ENCODE measurements at places on chromosomes 13 and 19.
A peak's percentile ranks its signal among the peaks of the same experiment; 100 is the strongest.

- DNase-seq: no peak
Observed at GRCh38 chr13:41017159-41017558, 2.0 kb downstream of the ELF1 start.

GRCh38 chr19:40807147-40808020, 8.4 kb downstream of the EGLN2 start:
- DNase-seq: no peak

DNA sequence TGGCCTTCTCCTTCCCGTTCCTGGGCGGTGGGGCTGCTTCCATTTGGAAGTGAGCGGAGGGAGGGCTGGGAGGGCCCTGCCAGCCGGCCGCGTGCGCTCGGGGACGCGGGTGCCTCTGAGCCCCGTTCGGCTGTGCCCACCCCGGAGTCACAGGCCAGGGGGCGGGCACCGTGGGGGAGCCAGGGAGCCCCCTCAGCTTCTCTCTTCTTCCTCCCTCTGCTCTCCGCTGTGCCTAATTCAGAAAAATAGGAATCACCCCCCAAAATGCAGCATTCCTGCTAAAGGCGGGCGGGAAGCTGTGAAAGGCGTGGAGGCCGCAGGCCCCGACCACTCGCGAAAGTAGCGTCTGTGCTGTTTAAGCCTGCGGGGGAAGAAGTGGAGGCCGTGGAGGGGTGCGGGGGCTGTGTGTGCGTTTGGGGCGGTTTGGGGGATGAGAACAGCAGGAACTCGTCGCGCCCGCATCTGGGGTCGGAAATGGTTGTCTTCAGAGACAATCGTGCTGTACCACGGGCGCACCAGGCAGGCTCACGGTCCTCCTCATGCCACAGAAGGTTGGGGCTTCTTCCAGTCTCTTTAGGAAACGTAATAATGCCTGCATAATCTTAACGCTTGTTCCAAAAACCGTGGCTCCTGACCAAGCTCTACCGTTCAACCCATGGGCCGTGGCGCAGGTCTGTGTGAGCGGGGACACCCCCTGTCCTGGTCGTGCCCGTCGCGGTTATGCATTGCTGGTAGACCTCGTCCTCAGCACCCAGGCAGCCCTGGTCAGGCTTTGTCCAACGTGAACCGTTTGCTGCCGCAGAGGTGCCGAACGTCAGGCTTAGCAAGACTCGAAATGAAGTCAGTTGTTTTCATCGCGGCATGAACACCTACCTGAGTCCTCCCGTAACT, 110.4 kb upstream of the SOX1 start:
- no peak for DNase-seq

GRCh38 chr13:41311406-41312175, 524 bp downstream of the NAA16 start:
- no peak for DNase-seq

- no peak for DNase-seq
Observed at GRCh38 chr19:39934584-39935363, at the start of gene FCGBP. Gene FCGBP (minus strand): TSS chr19:39934634.

DNA sequence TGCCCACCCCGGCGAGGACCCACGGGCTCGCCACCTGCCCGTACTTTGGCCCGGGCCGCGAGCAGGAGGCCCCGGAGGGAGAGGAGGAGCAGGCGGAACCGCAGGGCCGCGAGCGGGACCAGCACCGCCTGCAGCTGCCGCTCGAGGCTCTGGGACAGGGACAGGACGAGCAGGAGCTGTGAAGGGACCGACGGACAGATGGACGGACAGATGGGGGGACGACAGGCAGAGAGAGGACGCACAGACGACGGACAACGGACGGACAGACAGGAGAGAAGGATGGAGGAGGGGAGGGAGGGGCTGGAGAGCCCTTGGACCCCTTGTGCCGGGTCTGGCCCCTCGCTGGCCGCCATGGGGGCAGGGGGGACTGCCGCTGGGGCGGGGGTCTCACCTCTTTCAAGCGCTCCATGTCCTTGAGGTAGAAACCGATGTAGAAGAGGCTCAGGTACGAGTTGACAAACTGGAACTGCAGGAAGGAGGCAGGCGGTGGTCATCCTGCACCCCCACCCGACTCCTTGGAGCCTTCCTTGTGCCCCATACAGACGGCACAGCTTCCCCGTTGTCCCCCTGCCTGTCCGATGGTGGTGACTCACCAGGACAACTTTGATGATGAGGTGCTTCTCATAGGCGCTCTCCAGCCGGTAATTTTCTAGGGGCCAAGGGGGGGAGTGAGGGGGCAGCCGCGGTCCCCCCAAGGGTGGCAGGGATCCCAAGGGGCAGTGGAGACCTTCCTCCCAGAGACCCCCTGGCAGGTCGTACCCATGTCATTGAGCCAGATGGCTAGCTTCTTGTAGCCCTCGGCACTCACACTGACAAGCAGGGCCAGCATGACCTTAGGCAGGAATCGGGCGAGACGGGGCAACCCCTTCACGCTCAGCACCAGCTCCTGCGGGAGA, 5.0 kb downstream of the ANO8 start:
- no peak for DNase-seq

DNA sequence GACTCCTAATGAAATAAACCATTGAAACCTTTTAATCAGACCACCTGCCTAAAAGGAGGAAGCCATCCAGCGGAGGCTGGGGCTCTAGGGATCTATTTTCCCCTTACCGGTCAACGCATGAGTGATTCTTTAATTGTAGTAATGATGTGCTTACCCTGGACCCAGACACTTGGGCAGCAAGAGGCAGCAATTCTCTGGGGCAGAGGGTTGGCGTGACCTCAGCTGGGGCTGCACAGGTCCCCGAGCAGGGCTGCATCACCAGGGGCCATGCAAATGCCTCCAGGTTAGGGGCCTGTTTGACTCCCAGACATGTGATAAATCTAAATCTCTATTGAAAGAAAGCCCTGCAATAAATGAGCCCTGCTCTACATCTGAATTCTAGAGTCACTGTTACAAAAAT, 194.2 kb upstream of the TSHZ3 start:
- no peak for DNase-seq

GRCh38 chr13:112887151-112887550, 81.9 kb upstream of the MCF2L start:
- DNase-seq: peak; percentile 79

DNA sequence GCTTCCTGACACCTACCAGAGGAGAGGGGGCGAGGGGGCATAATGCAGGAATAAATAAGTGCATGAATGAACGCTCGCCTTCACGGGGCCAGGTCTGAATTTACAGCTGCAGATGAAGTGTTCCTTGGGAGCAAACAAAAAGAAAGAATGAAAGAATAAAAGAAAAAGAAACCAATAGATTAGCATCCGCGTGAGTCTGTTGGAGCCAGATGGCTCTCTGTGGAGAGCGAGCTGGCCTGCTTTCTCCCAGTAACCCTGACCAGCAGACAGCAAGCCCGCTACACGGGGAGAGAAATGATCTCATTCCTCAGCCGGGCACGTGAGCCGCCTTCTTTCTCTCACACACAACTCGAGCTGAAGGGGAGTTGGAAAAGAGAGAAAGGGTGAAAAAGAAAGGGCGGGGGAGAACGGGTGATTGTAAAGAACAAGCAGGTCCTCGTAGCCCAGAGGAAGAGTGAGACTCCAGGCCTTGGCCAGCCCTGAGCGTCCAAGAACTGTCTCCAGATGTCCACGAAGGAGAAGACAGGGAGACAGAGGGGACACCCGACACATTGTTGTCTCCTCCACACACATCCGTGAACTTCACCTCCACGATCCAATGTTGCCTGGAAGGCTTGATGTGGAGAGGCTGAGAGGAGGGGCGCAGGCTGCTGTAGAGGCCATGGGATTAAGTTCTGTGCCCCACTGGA, 81.4 kb downstream of the RNASEH2B start:
- DNase-seq: peak; percentile 86

- peak; percentile 10 for DNase-seq
Observed at GRCh38 chr13:30129411-30129810, 177.9 kb downstream of the KATNAL1 start.

GRCh38 chr19:3196064-3196932, 10.6 kb downstream of the NCLN start:
- DNase-seq: no peak

GRCh38 chr13:48797127-48797526, 143.4 kb downstream of the CYSLTR2 start:
- DNase-seq: no peak

- no peak for DNase-seq
Observed at GRCh38 chr13:113298043-113298945, 1.3 kb downstream of the LAMP1 start.

DNA sequence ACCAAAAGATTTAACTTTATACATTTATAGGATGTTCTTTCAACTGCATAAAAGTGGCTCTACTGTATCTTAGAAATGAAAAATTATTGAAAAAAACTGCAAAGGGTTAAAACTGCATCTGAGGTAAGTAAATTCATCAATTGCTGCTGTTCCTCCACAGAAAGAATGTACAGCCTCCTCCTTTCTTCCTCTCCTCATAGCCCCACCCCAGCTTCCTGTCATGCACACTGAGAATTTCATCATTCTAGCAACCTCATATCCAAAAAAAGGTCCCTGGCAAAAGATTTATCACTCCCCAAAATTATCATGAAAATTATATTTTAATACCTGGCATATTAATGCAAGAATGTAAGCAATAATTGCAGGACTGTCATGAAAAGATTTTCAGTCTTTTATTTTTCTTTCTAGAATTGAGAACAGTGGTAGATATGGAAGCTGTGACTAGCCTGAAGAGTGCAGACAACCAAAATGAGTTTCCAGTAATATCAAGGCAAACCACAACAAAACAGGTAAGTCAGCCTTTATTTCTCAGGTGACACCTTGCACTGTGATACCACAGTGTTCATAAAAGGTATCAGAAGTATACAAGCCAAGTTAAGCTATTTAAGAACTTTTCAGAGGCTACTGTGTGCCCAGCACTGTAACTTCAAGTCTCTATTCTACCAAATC, 110.8 kb downstream of the SUCLA2 start:
- no peak for DNase-seq

GRCh38 chr19:47506459-47506858, 8.4 kb downstream of the NAPA start:
- DNase-seq: no peak

DNA sequence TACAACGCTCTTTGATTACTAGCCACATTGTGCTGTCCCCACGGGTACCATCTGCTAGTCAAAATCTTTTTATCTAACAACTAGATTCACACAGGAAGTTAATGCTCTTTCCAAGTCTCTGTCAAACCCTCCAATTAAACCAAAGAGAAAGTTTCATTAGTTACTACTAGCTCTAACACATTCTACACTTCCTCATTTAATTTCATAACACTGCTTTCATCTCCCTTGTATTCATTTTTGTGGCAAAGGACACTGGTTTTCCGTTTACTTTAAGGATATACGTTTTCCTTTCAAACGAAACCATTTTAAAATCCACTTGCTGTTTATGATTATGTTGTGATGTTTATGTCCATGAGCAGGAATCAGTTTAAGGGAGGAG, 5.3 kb downstream of the DYRK1B start:
- no peak for DNase-seq

DNA sequence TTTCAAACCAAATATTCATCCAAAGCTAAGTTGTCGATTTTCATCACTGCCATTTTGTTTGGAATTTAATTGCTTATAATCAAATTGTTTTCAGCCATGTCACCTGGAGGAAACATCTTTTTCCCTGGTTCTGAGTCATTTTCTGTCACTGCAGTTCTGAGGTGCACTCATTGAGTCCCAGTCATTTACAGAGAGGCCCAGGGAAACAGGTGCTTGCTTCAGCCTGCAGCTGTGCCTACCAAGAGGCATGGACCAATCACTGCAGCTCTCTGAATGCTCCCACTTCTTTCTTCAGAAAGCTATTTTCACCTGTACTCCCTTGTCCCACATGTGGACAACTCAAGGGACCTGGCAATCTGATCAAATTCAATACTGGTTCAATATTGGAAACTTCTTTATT, 308.1 kb downstream of the COG6 start:
- DNase-seq: no peak

- peak; percentile 80 for DNase-seq
Observed at GRCh38 chr13:114100446-114101357, 31.7 kb downstream of the RASA3 start.

- DNase-seq: no peak
Observed at GRCh38 chr13:37729876-37730275, 131.3 kb upstream of the POSTN start.

DNA sequence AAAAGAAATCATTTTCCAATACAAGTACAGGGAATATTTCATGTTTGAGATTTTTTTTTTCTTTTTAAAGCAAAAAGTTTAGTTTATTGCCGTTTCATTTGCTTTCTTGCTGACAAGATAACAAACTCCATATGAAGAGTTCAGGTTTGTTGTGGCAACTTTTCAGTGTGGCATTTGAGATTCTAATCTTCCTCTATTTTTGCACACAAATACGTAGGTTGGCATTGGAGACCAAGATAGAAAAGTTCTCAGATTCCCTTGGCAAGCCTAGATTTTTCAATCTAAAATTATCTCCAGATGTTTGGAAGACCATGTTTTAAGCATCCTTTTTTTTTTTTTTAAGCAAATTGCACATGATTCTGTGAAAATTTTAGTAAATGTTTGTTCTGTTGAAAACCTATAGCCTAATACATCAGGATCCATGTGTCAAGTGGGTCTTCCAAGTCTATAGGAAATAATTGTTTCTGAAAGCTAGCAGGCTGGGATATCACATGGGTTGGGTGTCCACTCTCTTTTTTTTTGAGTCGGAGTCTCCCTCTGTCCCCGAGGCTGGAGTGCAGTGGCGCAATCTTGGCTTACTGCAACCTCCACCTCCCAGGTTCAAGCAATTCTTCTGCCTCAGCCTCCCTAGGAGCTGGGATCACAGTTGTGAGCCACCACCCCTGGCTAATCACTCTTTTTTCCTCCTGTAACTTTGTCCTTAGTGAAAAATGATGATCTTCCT, 2.6 kb downstream of the GARRE1 start:
- no peak for DNase-seq

DNA sequence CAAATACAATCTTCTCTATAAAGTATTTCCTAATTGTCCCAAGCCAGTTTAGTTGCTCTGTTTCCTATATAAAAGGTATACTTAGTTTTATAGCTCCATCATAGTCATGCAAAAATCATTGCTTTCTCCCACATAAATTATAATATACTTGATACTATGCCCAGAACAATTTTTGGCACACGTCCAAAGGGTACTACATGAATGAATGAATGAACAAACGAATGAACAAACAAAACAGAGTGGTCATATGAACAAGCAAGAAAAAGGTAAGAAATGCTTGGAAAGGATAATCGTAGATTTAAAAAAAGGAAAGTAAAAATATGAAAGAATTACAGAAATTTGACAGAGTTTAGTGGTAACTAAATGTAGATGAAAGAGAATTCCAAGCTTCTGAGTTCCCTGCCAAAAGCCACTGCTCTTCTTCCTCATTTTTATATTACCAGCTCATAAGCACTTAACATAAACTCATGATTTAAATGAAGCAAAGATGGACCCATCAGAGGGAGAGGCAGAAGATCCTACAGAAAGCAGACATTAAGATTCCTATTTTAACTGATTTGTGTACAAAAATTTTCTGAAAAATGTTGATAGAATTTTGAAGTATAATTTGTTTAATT, 123.2 kb downstream of the ENOX1 start:
- DNase-seq: no peak

- no peak for DNase-seq
Observed at GRCh38 chr19:28633319-28634018, 579.5 kb downstream of the UQCRFS1 start.

DNA sequence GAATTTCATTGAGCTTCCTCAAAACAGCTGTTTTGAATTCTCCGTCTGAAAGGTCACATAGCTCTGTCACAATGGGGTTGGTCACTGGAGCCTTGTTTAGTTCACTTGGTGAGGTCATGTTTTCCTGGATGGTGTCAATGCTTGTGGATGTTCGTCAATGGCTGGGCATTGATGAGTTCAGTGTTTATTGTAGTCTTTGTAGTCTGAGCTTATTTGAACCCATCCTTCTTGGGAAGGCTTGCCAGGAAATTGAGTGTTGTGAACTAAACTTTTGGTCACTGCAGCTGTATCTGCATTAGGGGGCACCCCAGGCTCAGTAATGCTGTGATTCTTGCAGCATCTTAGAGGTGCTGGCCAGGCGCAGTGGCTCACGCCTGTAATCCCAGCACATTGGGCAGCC, 22.0 kb downstream of the BLOC1S3 start:
- no peak for DNase-seq

All from posterior vena cava (tissue), 2 donors.